ENCODE measurements at places on chromosomes 3 and 15.

GRCh38 chr3:143975554-143976152, 4.0 kb downstream of the DIPK2A start:
- no peak for DNase-seq

- DNase-seq, result no peak
These were observed 11.9 kb downstream of the GPR176 start for GRCh38 chr15:39908186-39908585.

DNA sequence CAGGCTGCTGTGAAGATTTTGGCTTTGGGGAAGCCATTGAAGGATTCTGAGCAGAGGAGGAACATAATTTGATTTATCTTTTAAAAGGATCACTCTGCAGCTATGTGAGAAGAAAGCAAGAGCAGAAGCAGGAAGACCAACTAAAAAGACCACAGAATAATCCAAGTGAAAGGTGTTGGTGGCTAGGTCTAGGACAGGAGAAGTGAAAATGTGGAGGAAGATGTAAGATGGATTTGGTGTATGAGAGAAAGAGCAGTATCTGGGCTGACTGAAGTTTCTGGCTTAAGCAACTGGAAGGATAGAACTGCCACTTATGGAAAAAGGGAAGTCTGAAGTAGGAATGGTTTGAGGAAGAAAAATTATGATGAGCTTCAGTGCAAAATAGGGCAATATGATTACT, 62.0 kb downstream of the SFMBT1 start:
- no peak for DNase-seq

- DNase-seq, result no peak
These were observed 9.3 kb downstream of the LRTM1 start for GRCh38 chr3:54918516-54918915.

DNA sequence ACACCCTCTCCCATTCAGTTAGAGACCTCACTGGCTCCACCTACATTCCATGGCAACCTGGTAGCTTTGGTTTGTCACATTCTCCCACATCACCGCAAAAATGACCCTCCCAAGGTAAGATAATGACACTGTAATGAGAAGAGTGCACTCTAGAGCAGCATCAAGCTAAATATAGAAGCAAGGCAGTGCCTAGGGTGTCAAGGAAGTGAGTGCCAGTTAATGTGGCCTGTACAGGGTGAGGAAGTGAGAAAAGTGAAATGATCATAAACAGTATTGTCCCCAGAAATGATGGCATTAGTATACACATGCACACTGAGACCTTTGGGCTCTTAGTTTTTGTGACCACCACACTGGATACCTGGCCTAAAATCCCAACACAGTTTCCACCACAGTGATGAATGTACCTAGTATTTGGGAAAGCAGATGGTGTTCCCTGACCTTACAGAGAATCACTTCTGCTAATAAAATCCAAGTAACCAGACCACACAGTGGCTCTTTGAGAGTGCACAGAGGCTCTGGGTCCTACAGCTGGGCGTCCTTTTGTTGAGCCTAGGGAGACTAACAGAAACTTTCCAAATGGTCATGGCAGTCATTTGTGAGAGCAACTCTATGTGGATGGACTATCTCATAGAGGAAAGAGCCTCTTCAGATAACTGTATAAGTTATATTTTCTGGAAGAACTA, 106.6 kb downstream of the ARPP21 start:
- DNase-seq, result no peak

DNA sequence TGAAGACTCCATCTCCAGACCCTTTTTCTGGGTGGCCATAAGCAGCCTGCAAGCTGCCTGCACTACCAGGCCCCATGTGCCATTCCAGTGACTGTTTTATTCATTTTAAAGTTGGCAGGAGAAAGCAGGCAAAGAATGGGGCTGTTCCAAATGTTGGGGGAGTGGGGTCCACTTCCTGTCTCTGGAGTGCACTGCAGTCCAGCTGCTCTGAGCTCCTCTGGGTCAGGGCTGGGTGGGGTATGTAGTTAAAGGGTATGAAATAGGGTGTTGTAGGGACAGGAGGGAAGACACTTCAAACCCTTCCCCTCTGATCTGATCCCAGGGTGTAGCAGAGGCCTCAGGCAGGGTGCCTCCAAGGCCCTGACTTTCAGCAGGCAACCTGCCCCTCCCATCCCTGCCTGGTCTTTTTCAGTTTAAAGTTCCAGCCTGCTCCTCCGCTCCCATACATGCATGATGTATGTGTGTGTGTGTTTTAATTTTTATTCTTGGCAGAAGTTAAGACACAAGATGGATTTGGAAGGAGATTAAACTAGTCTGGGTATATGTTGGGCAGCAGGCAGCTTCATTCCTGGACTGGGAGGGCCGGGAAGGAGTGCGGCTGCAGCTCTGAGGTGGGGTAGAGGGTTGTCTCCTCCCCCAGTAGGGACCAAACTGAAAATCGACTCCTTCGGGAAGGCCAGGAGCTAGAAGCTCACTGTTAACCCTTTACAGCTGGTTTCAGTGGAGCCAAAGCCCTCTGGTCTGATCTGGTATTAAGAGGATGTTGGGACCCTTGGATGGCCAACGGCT, 17.3 kb downstream of the BOC start:
- DNase-seq, result no peak

DNA sequence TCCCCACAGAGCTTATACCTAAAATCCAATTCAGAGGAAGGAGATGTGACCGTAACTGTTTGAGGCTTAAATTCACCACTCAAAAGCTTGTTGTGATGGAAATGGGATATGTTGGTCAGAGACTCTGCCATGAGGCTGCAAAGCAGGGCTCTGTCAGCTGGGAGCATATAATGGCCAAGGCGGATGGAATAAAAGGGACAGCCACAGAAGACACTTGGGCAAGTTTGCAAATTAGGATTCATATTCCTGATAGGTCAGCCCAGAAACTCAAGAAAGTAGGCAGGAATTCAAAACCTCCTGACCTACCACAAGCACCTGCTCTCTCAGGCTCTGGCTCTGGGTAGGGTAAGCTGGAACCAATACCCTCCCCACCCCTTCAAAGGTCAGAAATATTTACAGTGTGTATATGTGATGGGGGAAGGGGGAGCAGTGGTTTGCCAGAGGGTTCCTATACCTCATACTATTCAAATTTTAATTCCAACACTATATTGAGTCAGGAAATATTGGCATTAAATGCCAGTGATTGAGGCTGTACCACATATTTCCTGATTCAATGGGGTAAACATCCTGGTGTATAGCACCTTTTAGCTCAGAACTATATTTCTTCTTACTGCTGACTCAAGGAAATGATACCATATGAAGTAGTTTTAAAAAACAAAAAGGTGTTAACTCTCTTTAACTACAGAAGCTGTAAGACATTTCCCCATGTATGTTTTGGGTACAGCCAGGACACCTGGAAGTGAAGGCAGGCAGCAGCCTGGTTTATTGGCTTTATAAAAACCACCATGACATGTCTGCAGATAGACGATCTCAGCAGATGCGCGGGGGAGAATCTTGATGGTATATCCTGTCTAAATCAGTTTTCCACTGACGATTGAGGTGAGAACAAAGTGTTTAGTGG, 19.2 kb downstream of the FYCO1 start:
- no peak for DNase-seq

GRCh38 chr3:170991664-170992063, 34.9 kb downstream of the SLC2A2 start:
- no peak for DNase-seq

DNA sequence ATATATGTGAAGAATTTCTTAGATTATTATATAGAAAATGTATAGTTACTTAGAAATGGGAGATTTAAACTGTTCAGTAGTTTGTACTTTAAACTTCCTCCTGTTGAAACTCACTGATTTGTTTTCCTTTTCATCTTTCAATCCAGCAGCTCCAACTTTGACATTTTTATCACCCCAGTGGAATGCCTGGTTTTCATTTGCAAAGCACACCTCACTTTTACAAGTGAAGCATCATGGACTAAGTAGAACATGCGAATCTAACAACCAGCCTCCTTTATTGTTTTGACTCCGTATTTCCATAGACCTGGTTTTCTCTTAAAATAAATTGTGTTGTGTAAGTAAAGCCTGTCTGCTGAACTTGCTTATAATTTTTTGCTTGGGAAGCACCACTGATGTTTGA, 97.8 kb upstream of the ROBO2 start:
- no peak for DNase-seq

DNA sequence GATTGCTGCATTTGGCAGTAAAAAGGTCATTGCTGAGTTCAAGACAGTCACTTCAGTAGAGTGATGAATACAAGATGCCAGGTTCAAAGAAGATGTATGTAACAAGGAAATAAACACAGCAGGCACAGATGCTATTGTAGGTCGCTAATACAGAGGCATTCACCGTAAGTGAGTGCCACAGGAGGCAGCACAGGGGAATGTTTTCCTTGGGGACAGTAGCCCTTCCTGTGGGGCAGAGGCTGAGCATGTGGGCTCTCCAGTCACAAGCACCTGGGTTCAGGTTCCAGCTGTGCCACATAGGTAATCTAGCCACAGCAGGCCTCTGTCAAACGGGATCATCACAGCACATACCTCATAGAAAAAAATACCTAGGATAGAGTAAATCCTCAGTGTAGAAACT, 86.3 kb downstream of the RSL24D1 start:
- DNase-seq, result no peak

- no peak for DNase-seq
These were observed 80.0 kb downstream of the COL6A5 start for GRCh38 chr3:130425484-130425883.

- no peak for DNase-seq
These were observed 5.9 kb downstream of the SCN5A start for GRCh38 chr3:38643592-38643991.

DNA sequence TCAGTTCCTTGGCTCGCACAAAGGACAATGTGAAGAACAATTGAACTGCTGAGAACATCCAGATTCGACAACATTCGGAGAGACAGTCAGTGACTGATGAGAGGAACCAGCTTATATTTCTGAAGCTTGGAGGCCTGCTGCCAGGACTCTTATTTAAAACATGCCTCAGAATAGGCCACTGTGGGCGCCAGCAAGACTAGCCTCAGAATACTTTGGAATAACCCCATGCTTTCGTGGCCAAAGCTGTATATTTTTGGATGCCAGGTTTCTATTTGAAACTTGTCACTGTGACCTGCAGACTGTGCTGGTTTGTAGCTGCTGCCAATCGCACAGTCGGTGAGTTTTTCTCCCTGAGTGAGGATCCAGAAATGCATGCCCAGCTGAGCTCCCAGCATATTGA, 129.9 kb upstream of the UBE3A start:
- DNase-seq, result no peak

GRCh38 chr3:50230794-50231125, 5.2 kb upstream of the GNAI2 start:
- DNase-seq, result no peak

DNA sequence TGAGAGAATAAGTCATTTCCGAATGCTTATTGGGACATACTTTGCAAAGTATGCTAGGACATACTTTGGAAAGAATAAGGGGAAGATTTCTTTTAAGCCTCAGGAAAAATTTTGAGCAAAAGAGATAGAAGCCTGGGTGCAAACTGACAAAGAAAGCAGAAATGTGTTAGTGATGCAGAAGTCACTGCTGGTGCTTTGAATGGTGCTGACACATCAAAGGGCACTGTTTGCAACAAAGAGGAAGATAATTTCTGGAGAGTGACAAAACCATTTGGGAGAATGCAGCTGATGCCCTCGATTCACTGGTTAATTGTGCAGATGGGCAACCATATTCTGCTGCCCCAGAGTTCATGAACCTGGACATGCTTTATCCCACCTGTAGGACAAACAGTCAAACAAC, 11.0 kb upstream of the RAP2B start:
- DNase-seq, result no peak

DNA sequence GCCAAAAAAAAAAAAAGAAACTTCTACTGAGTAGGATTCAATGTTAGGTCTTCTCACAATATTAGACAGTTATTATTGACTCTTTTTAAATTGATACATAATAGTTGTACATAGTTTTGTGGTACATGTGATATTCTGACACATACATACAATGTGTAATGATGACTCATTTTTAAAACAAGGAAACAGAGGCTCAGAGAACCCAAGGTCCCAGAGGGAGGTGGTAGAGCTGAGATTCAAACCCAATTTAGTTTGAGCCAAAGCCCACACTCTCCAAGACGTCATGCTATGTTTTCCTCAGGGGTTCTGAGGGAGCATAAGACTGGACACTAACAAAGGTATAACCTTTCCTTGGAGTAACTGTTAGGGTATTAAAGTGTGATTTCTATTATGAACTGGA, 40.6 kb downstream of the MYO5C start:
- DNase-seq, result no peak

- DNase-seq, result no peak
These were observed 25.2 kb downstream of the PLXNB1 start for GRCh38 chr3:48404440-48405342.

DNA sequence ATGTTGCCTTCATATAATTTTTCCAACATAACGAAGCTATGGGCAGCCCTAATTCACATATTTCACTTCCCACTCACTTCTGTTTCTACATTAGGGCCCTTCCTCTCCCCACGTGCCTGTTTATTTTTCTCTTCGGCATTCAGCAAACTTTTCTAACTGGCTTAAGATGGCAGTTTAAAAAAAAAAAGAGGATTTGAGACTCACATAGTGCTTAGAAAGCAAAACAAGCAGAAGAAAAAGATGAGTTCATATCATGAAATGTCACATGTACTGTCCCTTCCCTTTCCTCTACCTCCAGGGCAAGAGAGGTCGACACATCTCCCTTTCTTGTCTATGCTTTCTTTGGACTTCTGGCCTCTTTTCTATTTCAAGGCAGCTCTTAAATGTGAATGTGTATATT, 30.6 kb downstream of the SLC49A4 start:
- DNase-seq, result no peak

DNA sequence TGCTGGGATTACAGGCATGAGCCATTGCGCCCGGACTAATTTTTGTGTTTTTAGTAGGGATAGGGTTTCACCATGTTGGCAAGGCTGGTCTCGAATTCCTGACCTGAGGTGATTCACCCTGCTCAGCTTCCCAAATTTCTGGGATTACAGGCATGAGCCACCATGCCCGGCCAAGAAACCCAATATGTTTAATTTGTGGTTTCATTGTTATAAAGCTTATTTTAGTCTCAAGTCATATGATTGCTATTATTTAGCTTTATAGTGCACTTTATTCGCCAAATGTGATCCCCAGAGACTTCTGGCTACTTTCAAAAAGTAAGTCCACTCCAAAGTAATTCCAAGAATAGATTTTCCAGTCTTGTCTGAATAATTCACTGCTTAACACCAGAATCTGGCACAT, 19.3 kb upstream of the SLC4A7 start:
- DNase-seq, result no peak

Measured in activated naive CD4-positive, alpha-beta T cell (primary cell).